Activated CD8-positive, alpha-beta memory T cell treated with anti-CD3 and anti-CD28 coated beads for 48 hours (primary cell): ENCODE measurements at places on chromosomes 5 and 9.

DNA sequence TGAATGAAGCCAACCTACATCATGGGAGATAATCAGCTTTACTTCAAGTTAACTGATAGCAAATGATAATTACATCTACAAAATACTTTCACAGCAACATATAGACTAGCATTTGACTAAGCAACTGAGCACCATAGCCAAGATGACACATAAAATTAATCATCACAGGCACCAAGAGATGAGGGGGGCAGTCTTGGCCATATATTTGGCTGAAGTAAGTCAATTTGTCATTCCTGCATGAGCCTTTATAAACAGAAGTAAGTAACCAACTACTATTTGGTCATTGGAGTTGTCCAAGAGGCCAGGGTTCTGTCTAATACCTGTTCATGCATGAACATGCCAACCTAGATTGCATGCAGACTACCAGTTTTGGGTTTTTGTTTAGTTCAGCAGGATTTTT lies 53.6 kb downstream of the PDCD1LG2 start:
- DNase-seq, result no peak

DNA sequence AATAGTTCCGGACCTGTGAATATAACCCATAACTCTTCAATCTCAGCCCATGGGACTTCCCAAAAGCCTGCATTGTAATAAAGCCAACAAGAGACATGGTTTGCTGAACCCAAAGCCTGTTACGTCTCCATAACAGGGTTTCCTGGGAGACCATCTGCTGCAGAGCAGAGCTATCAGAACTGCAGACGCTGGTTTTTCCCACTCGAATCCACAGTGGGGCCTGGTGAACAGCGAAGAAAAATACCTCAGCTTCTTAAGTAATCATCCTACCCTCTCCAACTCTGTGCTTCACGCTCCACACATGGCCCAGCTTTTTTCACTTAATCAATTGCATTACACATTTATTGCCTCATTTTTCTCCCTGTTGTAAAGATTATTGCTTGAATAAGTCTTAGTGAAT lies 409.5 kb upstream of the GRIA1 start:
- DNase-seq, result no peak

DNA sequence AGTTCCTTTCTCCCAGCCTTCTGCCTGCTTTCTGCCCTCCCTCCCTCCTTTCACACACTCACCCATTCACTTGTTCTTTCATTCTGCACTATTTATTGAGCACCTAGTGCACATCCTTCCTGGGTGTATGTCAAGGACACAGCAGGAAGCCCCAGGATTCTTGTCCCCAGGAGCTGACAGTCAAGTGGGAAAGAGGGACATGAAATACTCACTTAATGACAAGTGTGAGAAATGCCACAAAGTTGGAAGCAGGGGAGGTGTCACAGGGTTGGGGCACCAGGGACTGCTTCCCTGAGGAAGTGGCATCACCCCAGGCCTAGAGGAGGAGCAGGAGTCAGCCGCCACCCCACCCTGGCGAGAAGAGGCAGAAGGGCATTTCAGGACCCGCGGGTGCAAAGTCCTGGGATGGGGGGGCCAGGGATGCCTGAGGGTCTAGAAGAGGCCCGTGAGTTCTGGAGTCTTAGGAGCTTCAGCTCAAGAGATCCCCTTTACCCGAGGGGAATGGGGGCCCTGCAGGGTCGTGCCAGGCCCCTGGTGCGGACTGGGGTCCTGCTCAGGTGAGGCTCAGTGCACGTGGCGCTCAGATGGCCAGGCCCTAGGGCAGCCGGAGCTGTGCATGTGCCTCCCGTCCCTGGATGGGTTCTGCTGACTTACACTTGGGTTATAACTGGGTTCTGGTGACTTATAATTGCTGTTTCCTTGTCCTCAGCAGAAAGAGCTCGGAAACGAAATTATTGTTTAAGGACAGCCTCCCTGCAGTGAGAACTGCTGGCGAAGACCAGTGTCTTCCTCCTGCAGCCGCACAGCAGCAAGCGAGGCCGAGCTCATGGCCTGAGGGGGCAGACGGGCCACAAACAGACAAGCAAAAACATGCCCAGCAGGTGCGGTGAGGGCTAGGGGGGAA lies 16.9 kb upstream of the LAMC3 start:
- DNase-seq, result no peak

DNA sequence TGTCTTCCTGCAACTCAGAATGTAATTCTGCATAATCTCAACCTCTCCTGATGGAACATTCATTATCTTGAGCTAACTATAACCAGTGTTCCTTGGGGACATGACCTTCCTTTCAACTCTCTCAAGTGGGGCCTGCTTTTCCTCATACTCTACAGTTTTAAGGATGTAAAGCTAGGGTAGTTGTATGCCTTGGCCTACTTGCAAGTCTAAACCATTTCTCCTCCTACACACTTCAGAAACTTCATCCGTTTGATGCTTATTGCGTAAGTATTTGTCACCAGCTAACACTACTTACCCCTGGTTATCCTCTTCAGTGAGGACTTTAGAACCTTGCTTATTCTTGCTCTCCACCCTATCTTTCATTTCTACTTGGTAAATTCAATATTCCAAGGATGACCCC lies 548.9 kb downstream of the HINT1 start:
- no peak for DNase-seq

DNA sequence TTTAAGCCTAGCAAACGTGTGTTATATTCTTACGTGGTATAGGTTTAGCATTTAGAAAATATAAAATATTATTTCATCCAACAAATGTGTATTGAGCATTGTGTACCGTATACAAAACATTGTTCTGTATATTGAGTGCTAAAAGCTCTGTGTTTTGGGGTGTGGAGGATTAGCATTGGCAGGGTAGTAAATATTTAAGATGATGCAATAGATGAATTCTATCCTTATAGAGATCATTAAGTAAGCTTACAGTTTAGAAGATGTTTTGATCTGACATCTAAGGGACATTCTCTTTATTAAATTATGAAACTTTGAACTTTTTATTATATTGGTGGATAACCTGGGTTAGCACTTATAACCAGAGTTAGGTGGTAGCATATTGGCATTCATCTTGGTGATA lies 48.5 kb upstream of the GLIPR2 start:
- DNase-seq, result no peak

- no peak for DNase-seq
Measured at GRCh38 chr5:19564036-19564435, 424.0 kb downstream of the CDH18 start.

DNA sequence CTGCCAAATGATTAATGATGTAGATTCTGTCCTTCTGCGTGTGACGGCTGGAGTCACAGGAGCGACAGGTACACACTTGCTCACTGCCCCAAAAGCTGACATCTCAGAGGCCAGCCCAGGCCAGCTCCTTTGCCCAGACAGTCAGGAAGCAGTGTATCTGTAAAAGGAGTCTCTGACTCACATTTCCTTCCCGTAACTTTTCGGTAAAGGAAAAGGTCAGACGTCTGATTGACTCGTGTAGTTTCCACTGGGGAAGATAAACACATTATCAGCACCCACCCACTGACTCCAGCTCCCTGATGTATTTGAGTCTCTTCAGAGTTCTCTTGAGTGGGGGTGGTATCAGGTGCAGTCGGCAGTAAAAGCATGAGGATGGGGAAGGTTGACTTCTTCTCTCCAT lies 64.4 kb upstream of the WWC1 start:
- no peak for DNase-seq

DNA sequence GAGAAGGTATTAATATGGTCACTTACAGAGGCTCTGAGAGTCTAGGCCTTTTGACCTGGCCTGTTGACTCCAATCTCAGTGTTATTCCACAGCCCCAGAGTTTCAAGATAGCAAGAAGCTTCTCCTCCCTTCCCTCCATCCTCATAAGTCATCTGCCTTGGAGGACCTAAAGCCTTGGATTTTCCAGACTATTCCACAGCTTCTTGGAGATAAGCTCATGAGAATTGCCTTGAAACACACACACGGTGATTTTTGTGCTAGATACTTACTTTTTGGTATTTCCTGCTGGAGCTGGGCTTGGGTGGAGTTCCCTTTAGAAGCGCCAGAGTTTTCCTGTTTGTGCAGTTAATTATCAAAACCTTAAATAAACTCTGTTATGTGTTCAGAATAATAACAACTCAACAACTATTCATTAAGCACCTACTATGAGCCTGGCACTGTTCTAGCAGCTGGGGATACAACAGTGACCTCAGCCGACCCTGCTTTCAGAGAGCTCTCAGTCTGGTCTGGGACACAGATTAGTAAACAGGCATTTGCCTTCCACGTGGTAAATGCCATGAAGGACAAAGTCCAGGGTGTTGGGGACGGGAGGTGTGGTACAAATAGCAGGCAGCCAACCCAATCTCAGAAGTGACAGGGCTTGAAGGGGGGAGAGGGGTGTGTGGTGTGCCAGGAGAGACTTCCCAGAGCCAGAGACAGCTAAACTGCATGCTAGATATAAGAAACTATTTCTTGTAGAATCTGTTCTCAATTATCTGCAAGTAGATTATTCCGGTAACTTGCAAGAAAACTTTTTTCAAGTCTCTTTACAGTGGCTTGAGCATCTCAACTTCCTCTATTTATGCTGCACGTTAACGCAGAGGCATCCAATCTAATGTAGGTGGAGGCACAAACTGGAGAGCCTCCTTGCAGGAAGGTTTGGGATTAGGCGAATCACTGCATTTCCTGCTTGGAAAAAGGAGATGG lies 55.9 kb upstream of the KLF9 start:
- DNase-seq, result no peak

DNA sequence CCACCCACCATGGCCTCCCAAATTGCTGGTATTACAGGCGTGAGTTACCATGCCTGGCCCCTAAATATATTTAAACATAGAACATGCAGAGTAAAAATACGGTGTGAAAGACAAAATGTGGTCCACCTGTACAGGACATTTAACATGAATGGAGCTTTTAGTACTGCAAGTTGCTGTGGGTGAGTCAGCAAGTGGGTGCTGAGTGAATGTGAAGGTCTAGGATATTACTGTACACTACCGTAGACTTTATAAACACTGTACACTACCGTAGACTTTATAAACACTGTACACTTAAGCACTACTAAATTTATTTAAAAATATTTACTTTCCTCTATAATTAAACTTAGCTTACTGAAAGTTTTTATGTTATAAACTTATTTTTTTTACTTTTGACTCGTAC lies 317.8 kb downstream of the PRDM9 start:
- DNase-seq, result no peak

DNA sequence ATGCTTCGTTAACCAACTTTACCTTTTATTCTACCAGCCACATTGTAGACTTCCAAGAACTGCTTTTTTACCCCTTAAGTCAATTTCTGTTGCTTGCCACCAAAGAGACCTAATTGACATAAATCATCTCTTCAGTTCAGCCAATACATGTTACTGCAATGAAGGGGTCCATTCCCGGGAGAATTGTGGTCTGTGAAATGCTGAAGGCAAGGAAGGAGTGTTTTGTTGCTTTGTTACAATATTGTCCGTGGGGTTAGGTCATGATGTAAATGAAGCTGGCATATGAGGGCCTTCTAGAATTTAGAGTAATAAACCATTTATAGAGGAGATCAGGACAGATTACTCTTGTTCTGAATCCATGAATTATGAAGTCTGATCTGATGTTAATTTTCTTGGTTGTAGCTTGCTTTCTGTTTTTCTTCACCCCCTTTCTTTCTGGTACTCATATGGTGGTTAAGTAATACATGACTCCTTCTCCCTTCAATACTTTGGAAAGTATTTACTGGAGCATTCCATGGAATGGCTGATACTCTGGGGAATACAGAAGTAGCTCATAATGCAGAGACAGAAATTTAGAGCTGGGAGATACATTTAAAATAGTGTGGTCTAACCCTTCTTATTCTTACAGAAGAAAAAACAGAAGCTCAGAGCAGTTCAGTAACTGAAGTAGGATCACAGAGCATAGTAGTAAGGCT lies 297.0 kb upstream of the CLINT1 start:
- no peak for DNase-seq

DNA sequence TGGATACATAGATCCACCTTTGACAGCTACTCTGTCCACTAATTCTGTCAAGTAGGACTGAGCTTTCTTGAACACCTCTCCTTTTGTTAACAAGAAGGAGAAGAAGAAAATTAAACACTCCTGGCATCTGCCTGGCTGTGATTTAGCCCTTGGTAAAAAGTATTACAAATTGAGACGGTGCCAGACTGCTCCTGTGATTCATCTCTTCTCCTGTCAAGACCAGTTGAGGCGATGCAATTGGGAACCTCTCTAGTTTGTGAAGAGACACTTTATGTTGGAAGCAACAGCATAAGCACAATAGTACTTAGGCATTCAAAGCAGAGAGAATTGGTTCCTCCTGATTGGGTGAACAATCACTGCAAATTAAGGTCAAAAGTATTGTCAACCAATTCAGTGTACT lies 72.7 kb downstream of the GHR start:
- DNase-seq, result no peak

DNA sequence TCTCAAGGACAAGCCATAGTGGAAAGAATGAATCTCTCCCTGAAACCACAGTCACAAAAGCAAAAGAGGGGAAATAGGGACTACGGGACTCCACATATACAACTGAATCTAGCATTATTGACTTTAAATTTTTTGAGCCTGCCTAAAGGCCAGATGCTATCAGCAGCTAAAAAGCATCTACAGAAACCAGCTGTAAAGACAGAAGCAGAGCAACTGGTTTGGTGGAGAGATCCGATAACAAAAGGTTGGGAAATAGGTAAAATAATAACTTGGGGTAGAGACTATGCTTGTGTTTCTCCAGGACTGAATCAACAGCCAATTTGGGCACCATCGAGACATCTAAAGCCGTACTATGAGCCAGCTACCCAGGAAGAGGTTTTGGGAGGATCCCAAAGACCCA lies 281.2 kb downstream of the CDH18 start:
- DNase-seq, result no peak

GRCh38 chr5:173542964-173543363 lies 73.5 kb downstream of the BOD1 start:
- no peak for DNase-seq

- DNase-seq, result no peak
Measured at GRCh38 chr9:120438836-120439546, 141.0 kb downstream of the CDK5RAP2 start.

DNA sequence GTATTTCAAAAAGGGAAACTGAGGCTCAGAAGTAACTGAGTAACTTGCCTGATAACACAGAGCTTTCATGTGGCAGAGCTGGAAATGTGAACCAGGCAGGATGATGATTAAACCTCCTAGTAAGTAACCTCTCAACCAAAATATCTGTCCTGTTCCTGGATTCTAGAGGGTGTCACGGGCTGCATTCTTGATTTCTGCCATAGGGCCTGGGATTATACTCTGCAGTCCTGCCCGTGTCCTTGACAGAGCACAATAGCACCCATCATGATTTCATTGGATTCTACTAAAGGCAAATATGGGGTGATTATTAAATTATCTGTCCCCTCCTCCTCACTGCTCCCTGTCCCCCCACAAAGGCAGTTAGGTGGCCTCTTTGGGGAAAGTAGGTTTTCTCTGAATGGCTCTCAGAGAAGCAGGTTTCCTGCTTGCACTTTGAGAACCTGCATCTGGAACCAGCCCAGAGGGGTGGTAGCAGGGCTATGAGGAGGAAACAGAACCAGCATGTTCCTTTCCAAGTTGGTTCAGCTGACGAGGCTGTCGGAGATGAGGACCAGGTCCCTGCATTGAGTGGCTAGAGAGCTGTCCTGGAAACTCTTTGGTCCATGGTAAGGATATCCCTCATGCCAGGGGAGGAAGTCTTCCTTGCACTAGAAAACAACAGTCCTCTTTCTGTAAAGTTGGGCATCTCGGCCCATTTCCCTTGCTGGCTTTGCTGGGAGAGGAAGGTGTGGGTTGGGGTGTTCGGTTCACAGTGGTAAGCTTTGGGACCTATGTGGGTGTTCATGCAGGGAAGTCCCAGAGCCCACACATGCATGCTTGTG lies 36.6 kb downstream of the PPARGC1B start:
- no peak for DNase-seq

- no peak for DNase-seq
Measured at GRCh38 chr5:148912714-148913398, 86.4 kb downstream of the ADRB2 start.

- DNase-seq, result no peak
Measured at GRCh38 chr9:134539586-134540194, 101.9 kb upstream of the COL5A1 start.
